ENCODE measurements at places on chromosomes 1 and 21.
A peak's percentile ranks its signal among the peaks of the same experiment; 100 is the strongest.

DNA sequence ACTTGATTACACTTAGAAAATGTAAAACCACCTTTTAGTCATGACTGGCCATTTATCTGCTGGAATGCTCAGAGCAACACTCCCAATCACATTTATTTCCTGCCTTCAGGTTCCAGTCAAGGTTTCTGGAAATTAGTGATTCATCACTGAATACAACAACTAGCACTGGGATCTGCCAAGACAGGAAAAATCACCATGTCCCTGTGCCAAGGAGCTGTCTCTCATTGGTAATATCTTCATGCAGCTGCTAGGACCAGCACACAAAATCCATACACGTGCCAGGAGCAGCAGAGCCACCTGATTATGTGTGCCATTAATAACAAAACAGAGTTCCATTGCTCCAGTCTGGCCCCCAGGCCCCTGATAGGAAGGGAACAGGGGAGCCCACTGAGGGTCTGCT is 194.6 kb downstream of the TNR start:
- no peak for DNase-seq

GRCh38 chr1:92705446-92705845 is 79.5 kb downstream of the EVI5 start:
- DNase-seq, result no peak

DNA sequence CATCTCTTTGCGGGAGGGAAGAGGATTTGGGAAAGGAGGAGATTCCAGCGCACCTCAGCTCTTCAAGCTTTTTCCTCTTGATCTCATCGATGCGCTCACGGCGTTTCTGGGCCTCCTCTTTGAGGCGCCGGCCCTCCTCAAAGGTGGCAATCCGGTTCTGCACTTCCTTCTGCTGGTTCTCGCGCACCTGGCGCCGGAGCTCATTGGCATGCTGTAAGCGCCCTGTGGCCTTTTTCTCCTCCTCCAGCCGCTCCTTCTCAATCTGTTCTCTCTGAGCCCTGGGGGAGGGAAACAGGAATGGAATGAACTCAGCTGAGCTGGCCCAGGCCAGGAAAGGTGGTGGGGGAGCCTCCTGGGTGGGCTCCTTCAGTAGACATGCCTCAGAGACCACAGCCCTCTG is 10.4 kb upstream of the VSIG8 start:
- no peak for DNase-seq

GRCh38 chr1:119266858-119267257 is 101.7 kb upstream of the HAO2 start:
- no peak for DNase-seq

DNA sequence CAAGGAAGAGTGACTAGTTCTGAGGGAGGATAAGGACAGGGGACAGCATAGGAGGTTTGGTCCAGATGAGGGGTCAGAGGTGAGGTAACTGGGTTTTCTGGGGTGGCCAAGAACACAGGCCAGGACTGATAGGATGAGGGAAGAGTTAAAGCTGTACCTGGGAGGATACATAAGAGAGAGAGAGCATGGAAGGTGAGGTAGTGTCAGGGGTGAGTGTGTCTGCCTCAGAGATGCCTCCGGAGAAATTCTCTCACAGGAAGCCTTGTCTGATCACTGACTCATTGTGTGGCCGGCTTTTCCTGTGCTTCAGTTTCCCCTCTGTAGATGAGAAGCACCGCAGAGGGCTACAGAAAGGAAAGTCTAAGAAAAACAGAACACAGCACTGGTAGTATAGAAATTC is 40.2 kb downstream of the FASLG start:
- DNase-seq, result peak; percentile 82

DNA sequence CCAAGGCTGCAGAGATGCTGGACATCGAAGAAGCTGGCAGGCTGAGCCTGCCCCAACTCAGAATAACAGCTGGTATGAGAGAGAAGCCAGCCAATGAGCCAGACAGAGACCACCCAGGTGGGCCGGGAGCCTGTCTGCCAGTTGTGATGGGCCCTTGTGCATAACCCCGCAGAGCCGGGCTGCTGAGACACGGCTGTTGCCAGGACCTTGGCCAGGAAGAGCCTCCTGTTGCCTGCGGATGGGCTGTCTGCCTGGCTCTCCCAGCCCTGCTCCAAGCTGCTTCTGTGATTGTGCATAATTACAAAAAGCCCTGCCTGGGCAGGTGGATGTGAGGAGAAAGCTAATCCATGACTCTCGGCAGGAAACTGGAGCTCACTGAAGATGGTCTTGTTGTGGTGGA is 126.5 kb downstream of the CAPN8 start:
- no peak for DNase-seq

GRCh38 chr1:154982341-154982740 is 803 bp upstream of the FLAD1 start:
- no peak for DNase-seq

DNA sequence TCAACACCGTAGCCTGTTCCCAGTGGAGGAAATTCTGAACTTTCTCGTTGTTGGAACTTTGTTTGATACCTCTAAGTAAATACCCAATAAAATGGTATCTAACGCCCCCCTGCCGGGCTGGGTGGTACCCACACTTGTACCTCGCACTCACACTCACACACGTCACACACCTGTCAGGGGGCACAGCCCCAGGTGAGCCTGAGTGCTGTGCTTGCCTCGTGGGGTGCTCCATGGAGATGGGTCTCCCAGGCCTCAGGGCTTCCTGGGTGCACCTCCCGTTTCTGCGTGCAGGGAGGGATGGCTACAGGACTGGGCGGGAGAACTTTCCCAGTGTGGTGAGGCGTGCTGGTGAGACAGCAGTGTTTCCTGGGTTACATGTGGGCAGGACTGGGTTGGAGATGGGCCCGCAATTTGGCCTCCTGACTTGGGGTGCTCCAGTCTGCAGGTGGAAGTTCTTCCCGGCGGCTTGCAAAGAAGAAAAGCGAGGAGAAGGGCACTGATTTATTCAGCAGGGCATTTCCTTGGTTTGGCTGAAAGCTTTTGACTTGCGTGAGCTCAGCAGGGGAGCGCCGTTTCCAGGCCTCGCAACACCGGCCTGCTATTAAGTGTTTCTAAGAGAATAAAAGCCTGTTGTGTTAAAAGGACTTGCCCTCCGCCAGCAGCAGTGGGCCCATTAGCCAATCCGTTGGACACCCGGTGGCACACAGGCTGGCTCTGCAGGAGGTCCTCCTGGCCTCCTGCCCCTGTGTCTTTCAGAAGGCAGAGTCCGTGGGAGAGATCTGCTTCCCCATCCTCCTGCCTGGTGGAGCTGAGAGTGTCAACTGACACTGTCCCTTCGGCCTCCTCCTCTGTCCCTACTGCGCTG is 79.7 kb downstream of the KIF26B start:
- DNase-seq, result no peak

DNA sequence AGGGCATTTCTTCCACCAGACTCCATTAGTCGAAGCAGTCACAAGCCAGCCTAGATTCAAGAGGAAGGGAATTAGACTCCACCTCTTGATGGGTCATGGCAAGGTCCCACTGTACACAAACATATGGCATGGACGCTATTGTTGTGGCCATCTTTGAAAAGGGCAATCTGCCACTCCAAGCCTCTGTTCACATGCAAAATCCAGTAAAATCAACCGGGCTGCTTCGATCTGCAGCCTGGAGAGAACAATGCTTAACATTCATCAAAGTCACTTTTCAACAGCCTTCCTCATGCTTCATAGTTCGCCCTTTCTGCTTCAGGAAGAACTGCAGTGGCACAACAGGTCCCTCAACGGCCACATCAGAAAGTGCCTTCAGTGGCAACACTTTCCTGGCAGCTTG is 28.0 kb upstream of the GJB5 start:
- no peak for DNase-seq

- no peak for DNase-seq
These were observed 199.8 kb downstream of the DNM3 start for GRCh38 chr1:172041102-172041501.

- DNase-seq, result no peak
These were observed 107.4 kb downstream of the NTPCR start for GRCh38 chr1:233057836-233058235.

DNA sequence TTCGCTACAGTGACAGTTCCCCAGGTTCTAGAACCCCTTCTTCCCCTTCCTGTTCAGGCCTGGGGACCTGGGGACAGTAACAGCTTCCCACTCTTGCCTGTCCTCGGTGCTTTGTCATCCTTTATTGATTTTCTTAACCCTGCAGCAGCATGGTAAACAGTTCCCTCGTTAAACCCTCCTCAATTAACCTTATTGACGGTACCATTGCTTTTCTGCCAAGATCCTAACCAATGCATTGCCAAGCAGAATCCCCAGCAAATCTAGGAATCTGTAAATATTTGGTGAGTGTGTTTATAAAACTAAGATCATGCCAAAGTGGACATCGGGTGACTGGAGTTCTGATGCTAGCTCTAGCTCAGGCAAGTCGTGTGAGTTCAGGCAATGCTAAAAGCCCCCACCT is 99.6 kb upstream of the KAZN start:
- DNase-seq, result no peak

GRCh38 chr1:20612221-20612746 is 21.0 kb upstream of the PINK1 start:
- no peak for DNase-seq

GRCh38 chr1:39525366-39526165 is 34.1 kb downstream of the BMP8A start:
- DNase-seq, result peak; percentile 49

- DNase-seq, result no peak
These were observed 62.1 kb downstream of the CLIC6 start for GRCh38 chr21:34730756-34731445.

DNA sequence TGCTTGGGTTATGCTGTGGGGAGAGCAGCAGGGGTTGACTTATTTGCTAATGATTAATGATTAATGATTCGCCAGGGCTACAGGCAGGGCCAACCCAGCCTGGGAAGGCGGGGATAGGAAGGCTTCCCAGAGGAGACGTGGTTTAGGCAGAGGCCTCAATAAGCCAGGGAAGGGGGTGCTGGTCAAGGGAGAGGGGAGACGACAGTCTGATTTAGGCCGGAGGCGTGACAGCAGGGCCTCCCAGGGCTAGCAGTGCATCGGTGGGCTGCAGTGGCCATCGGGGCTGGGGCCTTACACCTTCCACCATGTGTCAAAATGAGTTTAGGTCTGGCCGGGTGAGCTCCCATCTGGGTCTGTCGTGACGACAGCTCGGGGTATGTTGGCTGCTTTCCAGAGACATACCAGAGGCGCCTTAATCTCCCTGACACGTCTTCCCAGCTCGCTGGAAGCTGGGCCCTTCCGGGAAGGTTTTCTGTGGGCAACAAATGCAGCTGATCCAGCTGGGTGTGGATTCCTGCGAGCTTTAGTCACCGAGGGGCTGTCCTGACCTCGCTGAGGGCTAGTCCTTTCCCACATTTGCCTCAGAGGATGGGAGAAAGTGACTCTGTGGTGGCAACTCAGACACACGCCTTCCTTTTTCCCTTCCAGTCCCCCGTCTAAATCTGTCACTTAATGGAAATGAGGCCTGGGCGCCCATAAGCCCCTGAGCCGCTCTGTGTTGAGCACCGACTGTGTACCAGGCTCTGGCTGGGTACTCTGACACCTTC is 3.7 kb upstream of the SLC1A7 start:
- DNase-seq, result no peak

DNA sequence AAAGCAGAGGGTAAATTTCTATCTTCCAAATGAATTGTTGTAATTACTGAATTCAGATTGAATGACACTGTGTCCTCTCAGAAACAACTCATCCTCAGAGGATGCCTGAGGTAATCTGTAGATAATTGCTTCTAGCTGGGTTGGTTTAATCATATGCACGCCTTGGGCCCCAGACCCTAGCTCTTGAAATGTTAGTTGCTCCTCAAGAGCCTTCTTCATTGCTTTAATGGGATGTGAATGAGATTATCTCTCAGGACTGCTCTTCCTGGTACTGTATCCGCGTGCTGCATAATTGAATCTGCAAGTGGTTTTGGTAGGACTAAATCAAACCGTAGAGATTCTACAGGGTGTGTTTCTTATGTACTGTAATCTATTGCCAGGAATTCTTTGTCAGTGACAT is 569.3 kb upstream of the NEGR1 start:
- no peak for DNase-seq

DNA sequence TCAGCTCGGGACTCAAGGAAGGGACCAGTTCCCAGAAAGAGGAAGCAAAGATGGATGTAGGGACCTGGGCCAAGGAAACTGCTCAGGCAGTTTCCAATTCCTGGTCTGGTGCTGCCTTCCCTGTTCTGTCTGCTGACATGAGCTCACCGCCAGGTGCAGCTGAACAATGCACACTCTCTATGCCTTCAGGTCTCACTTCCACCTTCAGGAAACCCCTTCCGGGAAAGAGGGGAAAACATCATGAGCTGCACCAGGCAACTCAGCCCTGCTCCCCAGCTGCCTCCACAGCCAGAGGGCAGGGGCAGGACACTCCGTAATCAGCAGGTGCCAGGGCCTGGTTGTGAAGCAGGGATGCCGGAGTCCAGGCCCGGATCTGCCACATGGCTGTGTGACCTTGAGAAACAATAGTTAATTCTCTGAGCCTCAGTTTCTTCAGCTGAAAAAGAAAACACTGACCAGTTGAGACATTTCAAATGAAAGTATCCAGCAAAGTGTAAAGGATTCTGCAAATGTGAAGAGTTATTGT is 27.8 kb downstream of the SMIM12 start:
- no peak for DNase-seq

DNA sequence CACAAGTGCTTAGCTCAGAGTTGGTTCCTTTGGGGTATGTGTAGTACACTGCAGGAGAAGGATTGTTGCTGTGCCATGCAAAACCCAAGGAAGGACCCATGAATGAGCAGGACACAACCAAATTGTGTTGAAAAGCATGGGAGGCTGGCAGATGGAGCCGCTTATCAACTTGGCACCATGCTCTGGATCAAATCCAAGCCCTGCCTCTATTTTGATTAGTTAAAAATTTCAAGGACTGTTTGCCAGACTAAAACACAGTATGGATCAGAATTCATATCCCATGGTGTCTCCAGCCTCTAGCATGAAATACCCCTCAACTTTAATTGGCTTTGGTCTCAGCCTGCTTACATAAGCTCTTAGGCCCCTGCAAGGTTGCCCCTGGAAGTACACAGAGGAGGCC is 27.8 kb downstream of the CCDC185 start:
- DNase-seq, result no peak

GRCh38 chr1:7258589-7259135 is 473.4 kb downstream of the CAMTA1 start:
- DNase-seq, result no peak

- DNase-seq, result no peak
These were observed 45.9 kb upstream of the SCAF4 start for GRCh38 chr21:31777857-31778256.

DNA sequence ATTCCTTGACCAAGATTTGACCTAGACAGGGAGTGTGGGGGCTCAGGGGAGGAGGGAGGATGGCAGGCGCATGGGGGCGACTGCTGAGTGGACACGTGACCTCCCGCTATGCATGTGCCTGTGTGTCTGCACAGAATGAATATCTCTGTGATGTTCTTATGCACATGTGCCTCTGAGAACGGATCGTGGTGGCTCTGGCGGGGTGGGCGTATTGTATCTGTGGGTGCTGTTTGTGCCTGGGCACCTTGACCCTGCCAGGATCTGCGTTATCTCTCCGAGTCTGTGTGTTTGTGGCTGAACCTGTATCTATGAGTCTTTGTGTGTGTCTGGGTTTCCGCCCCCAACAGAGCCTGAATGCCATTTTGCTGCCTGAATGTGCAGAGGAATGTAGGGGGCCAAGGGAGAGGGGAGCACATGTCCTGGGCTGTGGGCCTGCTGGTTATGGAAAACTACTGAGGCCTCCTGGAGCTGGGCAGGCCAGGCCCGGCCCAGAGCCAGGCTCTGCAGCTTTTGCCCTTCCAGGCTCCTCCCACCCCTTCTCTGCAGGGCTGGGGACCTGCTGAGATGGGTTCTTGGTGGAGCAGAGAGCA is 102.5 kb downstream of the EBNA1BP2 start:
- DNase-seq, result no peak
